ENCODE measurements at places on chromosomes 16 and 17.

DNA sequence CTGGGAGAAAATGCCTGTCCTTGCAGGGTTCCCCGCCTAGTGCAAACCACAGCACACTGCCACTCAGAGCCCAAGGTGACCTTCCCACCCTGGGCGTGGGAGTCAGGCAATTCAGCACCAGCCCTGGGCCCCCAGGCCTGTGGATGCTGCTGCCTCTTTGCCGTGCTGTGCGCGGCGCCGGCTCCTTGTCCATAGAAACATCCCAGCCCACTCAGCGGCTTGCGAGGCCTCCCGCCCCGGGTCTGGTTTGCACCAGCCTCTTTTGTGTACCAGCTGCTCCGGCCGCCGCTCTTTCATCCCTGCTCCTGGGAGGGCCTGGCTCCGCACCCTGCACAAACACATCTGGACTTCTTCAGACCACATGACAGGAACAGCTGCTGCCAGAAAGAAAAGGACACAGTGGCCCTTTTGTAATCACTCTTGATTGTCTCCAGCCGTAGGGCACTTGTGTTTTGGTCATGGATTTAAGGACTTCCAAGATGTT is 75.4 kb upstream of the SDK2 start:
- DNase-seq, result no peak

DNA sequence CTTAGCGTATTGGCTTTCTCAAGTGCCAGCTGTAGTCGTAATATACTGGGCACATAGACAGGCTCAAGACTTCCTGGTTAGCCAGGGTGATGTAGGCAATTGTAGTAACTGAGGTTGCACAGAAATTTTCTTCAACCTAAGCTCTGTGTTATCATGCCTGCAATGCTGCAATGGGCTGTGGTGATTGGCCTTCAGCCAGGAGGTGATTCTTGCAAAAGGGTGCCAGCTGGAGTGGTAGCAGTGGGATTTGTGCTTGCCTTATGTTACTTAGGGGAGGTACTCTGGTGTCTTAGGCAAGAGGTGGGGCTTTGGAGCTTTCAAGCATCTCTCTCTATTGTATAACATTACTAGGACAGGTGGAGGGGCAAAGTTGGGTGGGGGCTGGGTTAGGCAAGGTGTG is 495.1 kb downstream of the CDH11 start:
- no peak for DNase-seq

DNA sequence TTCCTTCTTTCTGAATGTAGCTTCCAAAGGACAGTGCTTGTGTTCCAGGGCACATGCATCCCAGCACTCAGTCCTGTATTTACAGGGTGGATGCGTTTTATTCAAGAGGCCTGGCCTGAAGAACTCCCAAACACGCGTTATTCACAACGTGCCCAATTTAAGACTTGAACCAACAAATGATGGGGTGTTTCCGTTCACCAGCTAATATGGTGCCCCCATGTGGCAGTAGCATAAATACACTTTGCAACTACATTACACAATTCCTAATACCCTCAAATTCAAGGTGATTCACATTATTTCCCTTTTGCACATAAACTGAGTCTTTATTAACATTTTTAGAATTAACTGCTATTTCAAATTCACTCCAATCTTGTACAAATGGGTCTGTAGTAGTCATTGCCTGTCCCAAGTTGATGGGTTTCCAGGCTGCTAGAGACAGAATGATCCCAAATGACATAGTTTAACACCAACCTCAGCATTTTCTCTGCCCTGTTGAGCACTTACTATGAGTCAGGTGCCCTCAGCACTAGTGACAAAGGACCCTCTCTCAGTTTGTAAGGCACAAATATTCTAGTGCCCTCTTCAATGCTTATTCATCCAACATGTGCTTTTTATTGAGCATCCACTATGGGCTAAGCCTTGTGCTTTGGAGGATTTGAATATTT is 26.9 kb downstream of the HSD17B2 start:
- DNase-seq, result no peak

DNA sequence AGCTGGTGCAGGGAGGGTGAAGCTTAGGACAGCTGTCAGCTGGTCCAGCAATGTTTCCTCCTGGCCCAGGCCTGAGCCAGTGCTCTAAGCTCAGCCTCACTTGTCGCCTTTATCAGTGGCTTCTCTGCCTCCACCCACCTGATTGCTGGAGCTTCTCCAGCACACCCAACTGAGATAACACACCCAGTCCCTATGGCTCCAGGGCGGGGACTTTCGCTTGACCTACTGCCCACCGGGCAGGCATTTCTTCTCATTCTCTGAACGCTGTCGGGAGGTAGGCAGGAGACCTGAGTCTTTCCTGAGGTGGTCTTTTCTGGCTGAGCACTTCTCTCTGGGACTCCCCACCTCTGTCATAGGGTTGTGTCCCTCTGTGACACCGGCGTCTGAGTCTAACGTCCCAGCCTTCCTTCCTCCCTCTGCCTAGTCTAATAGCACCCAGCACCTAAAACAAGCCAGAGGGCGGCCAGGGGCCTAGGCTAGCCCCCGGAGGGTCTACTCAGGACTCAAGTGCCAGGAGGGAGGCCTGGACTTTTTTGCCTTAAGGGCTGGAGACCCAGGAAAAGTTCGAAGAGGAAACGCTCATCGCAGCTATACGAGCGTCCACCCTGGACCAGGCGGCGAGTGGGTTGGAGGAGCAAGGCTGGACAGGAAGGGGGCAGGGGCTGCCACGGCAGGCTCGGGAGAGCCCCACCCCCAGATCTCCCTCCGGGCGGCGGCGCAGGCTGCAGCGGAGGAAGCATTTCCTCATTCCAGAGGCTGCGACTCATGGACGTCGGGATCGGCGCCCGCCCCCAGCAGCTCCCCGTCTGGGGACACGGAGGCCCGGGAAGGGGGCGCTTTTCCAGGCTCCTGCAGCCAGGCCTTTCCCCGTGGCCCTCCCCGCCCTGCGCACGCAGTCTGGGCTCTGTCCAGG is 756 bp downstream of the TAX1BP3 start:
- DNase-seq, result no peak

GRCh38 chr16:75461575-75461974 is 2.9 kb downstream of the TMEM170A start:
- DNase-seq, result no peak

DNA sequence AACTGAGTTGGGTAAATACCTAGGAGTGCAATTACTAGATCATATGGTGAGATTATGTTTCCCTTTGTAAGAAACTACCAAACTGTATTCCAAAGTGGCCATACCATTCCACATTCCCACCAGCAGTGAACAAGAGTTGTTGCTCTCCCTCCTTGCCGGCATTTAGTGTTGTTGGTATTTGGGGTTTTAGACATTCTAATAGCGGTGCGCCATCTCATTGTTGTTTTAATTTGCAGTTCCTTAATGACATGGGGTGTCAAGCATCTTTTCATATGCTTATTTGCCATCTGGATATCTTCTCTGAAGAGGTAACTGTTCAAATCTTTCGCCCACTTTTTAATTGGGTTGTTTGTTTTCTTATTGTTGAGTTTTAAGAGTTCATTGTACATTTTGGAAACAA is 164.2 kb upstream of the LHX1 start:
- no peak for DNase-seq

DNA sequence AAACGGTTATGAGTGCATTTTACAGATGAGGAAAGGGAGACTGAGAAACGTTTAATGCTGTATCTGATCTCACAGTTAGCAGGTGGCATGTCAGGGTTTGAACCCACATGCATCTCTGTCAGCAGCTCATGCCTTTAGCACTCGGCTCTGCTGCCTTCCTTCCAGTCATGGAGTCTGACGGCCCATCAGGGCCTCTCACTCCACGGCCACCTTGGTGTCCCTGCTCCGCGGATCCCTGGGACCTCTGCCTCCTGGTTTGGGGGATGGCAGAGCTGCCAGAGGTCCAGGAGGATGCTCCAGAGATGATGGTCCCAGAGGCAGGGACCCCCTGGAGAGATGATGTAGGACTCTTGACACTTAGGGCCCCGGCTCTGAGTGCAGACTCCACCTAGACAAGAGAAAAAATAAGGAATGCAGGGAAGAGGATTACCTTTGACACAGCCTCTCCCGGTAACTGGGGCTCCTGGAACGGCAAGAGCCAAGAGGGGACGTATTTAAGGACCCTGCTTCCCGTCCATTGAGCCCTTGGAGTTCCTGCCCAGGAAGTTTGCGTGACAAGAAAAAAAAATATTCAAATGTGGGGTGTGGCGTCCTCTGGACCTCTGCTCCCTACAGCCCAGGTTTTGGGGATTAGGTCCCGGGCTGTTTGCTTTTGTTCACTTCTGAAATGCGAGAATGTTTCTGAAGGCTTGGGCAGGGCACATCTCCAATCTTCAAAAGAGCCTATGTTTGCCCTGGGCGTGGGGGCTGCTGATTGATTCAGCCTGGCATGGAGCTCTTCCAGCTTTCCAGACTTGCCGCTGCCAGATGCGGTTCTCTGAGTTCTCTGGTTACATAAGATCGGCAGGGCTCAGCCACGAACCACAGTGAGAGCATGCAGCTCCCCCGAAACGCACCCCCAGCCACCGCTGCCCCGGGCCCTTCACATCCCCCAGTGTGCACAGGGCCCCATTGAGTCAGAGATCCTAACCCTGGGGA is at the start of gene ALDH3A1:
Gene ALDH3A1 (minus strand): TSS at position 470 of the 978 bp plus-strand sequence. CDS start 3,169 bp downstream, outside the sequence.
- no peak for DNase-seq

GRCh38 chr17:73787076-73788059 is 143.1 kb upstream of the SDK2 start:
- no peak for DNase-seq

DNA sequence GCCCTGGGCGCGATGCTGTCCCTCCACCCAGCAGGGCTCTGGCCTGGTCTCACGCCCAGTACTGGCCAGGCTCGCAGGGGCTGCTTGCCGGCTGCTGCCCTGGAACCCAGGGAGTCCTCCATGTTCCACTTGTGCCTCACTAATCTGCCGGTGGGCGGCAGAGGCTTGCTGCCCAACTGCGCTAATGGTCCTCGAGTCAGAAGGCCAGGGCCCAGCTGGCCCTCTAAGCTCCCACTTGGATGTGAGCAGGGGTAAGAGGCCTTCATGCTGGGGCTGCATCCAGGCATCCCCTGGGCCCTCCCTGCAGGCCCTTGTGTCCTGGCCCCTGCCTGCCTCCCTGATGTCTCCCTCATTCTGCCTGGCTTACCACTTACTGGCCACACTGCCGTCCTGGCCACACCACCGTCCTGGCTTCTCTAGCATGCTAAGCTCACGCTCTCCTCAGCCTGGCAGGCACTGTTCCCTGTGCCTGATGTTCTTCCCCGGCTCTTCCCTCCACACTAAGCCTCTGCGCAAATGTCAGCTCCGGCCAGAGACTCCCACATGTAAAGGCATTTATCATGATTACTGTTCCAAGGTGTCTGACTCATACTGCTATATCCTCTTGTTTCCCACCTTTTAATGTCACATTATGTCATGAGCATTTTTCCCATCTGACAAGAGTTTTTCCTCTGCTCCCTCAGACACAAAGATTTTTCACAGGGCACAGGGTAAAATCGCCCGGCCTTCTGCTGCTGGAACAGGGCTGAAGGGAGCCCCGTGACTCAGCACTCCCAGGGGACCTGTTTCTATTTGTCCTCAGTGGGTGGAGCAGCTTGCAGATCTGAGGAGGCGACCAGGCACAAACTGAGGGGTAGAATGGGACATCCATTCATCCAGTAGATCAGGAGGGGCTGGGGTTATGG is 15.9 kb downstream of the B9D1 start:
- DNase-seq, result no peak

- DNase-seq, result no peak
Observed at GRCh38 chr17:81469266-81469665, 43.3 kb downstream of the ACTG1 start.

DNA sequence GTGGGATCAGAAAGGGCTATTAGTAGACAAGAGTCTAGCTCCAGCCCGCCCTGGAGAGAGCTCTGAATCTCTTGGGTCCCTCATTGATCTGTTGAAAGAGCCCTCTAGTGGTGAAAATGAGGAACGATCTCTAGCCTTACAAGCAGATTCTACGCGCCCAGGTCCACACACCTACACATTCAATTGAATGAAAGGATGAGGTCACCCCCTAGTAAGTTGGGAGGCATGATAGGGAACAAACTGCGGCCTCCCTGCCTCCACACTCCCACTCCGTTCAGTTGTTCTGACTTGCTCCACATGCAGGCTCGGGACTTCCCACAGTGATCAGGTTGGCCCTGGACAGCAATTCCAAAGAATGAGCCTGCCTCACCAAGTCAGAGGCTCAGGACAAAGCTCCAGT is 2.9 kb upstream of the CACNG3 start:
- no peak for DNase-seq

DNA sequence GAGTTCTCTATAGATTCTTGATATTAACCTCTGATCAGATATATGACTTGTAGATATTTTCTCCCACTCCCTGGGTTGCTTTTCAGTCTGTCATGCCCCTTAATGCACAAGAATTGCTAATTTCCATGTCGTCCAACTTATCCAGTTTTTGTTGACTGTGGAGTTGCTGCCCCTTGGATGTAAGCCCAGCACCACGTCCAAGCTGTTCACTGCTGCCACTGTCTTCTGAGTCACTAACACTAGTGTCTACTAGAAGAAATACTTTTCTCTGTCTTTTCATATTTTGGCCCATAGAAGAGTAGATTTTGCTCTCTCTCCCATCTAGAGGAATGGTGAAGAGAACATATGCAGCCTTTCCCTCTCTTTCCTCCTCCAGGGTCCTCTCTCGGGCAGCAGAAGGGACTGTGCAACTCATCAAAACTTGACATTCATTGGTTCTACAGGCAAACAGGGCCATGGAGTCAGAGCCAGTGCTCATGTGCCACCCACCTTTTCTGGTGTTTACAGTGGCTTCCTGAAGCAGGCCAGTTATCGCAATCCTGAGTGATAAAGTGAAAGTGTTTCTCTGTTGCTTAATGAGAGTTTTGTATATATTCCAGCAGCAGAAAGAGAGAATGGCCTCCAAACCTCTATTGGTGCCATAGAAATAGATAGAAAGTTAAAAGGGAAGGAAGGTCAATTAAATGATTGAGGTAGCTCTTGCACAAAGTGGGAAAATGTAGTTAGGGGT is 22.6 kb upstream of the PMP22 start:
- no peak for DNase-seq

GRCh38 chr17:38454532-38454931 is 26.3 kb downstream of the ARHGAP23 start:
- DNase-seq, result no peak

DNA sequence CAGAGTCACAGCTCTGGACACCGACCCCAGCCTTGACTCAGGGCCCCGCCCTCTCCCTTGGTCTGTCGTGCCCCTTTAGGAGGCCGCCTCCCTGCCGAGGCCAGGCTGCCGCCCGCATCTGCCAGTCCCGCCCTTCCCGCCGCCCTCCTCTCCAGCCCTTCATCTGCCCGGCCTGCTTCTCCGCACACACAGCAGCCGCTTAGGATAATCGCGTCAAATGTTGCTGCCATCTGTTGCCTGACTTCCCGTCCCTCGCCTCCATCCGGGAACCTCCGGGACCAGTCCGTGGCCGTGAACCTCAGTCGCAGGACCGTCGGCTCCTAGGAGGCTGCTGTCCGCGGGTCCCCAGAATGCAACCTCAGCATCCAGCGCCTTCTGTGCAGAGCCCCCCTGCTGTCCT is 11.9 kb downstream of the GSE1 start:
- DNase-seq, result no peak

Data from stimulated activated CD4-positive, alpha-beta T cell treated with anti-CD3 and anti-CD28 coated beads, Interleukin-1b, Interleukin-23, amount 100 ng/mL, for 1 hour (primary cell).